ENCODE measurements at places on chromosomes 13 and 19. TPM values are rescaled to one million over a fixed set of nuclear protein-coding genes. Genes with fewer than 3 reads are reported as not detected.

- no peak overlapping the region for H3K27ac ChIP-seq
- H3K27me3 ChIP-seq = no peaks in the 10 kb centered on the region
- no peak for DNase-seq
- no peaks in the 10 kb centered on the region for H3K4me1 ChIP-seq
Measured at GRCh38 chr13:46861959-46862358, 34.9 kb downstream of the HTR2A start.

GRCh38 chr19:6138066-6138465 lies 2.6 kb downstream of the ACSBG2 start:
- no peaks in the 10 kb centered on the region for H3K27me3 ChIP-seq
- DNase-seq = no peak
- no peak overlapping the region for H3K4me3 ChIP-seq

- DNase-seq = no peak
- H3K4me3 ChIP-seq = no peak overlapping the region
- no peaks in the 10 kb centered on the region for H3K36me3 ChIP-seq
- H3K27me3 ChIP-seq = no peaks in the 10 kb centered on the region
- no peaks in the 10 kb centered on the region for H3K4me1 ChIP-seq
Measured at GRCh38 chr13:81781471-81781870, 1440.5 kb upstream of the SPRY2 start.

- H3K27me3 ChIP-seq = no peaks in the 10 kb centered on the region
- no peaks in the 10 kb centered on the region for H3K4me1 ChIP-seq
- H3K4me3 ChIP-seq = no peak overlapping the region
- no peak for DNase-seq
- no peak overlapping the region for H3K27ac ChIP-seq
Measured at GRCh38 chr13:80299046-80299445, 41.9 kb downstream of the SPRY2 start.

The GPR183 gene
- 6.0 TPM for total RNA-seq

The SLC10A2 gene
- total RNA-seq = 0.83 TPM

The ZDHHC20 gene
- 31.1 TPM for total RNA-seq

GRCh38 chr13:20565115-20565736 lies 1.7 kb upstream of the IFT88 start:
- no peak overlapping the region for H3K4me3 ChIP-seq
- no peaks in the 10 kb centered on the region for H3K36me3 ChIP-seq
- no peaks in the 10 kb centered on the region for H3K27me3 ChIP-seq
- peaks cover 1% of the 10 kb centered on the region for H3K4me1 ChIP-seq
- DNase-seq = no peak

DNA sequence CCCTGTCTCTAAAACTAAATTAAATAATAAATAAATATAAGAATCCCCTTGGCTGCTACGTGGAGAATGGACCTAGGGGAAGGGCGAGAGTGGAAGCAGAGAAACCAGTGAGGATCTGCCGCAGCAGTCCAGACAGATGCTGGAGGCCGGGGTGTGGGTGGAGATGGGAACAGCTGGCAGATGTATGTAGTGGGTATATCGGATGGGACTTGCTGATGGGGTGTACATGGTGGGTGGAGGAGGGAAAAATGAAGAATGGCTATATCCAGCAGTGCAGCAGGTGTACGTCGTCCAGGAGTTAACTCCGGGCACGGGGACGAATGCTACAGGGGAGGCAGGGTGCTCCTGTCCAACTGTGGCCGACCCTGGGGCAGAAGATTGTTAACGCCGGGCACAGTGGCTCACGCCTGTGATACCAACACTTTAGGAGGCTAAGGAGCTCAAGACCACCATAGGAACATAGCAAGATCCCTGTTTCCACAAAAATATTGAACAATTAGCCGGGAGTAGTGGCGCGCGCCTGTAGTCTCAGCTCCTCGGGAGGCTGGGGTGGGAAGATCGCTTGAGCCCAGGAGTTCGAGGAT lies 654 bp downstream of the CEP89 start:
- H3K4me1 ChIP-seq = peaks cover 8% of the 10 kb centered on the region
- H3K4me3 ChIP-seq = peak overlapping the region; percentile 96
- H3K27ac ChIP-seq = no peak overlapping the region
- H3K36me3 ChIP-seq = no peaks in the 10 kb centered on the region
- DNase-seq = peak; percentile 25

The DAND5 gene
- total RNA-seq = not detected

The SYT5 gene
- total RNA-seq = 0.50 TPM

The NKPD1 gene
- 0.23 TPM for total RNA-seq

The TCF3 gene
- total RNA-seq = 85.3 TPM

The SIGLEC8 gene
- total RNA-seq = 0.92 TPM

The LAIR1 gene
- 17.0 TPM for total RNA-seq

GRCh38 chr19:28372576-28373247 lies 840.2 kb downstream of the UQCRFS1 start:
- no peak overlapping the region for H3K4me3 ChIP-seq
- no peak for DNase-seq
- no peaks in the 10 kb centered on the region for H3K4me1 ChIP-seq
- H3K27me3 ChIP-seq = no peaks in the 10 kb centered on the region

- no peaks in the 10 kb centered on the region for H3K36me3 ChIP-seq
- H3K27me3 ChIP-seq = no peaks in the 10 kb centered on the region
- H3K4me1 ChIP-seq = no peaks in the 10 kb centered on the region
- H3K27ac ChIP-seq = no peak overlapping the region
- no peak overlapping the region for H3K4me3 ChIP-seq
- DNase-seq = no peak
Measured at GRCh38 chr13:20057214-20057613, 98.7 kb downstream of the ZMYM2 start.

The SHANK1 gene
- 2.5 TPM for total RNA-seq

GRCh38 chr19:7098701-7099596 lies 29.4 kb downstream of the ZNF557 start:
- peak; percentile 92 for DNase-seq
- H3K36me3 ChIP-seq = no peaks in the 10 kb centered on the region
- H3K4me1 ChIP-seq = peaks cover 2% of the 10 kb centered on the region

GRCh38 chr13:50844084-50844875 lies 788 bp upstream of the DLEU7 start:
- H3K36me3 ChIP-seq = no peaks in the 10 kb centered on the region
- H3K4me1 ChIP-seq = peaks cover 5% of the 10 kb centered on the region
- H3K27me3 ChIP-seq = no peaks in the 10 kb centered on the region

The MAU2 gene
- total RNA-seq = 68.3 TPM

The ZNF208 gene
- total RNA-seq = 9.6 TPM

- H3K36me3 ChIP-seq = no peaks in the 10 kb centered on the region
- DNase-seq = no peak
- no peak overlapping the region for H3K27ac ChIP-seq
- no peaks in the 10 kb centered on the region for H3K27me3 ChIP-seq
Measured at GRCh38 chr19:41811981-41812380, 15.6 kb downstream of the CEACAM3 start.

- peaks cover 44% of the 10 kb centered on the region for H3K4me1 ChIP-seq
- H3K36me3 ChIP-seq = no peaks in the 10 kb centered on the region
- no peaks in the 10 kb centered on the region for H3K27me3 ChIP-seq
- peak overlapping the region; percentile 53 for H3K27ac ChIP-seq
- DNase-seq = no peak
Measured at GRCh38 chr19:54207676-54207982, 7.0 kb downstream of the RPS9 start.

- no peaks in the 10 kb centered on the region for H3K27me3 ChIP-seq
- no peak overlapping the region for H3K4me3 ChIP-seq
- DNase-seq = no peak
- H3K36me3 ChIP-seq = no peaks in the 10 kb centered on the region
- H3K27ac ChIP-seq = no peak overlapping the region
Measured at GRCh38 chr13:70568571-70568970, 460.3 kb upstream of the KLHL1 start.

Measured in ovary (tissue), 10 donors.